ENCODE measurements at places on chromosomes 7 and 10.

- no peak for DNase-seq
Observed at GRCh38 chr10:126969310-126969709, 64.1 kb downstream of the DOCK1 start.

GRCh38 chr7:47779341-47779771 lies 168.9 kb downstream of the PKD1L1 start:
- no peak for DNase-seq

GRCh38 chr10:96708456-96708855 lies 11.9 kb downstream of the PIK3AP1 start:
- no peak for DNase-seq

- no peak for DNase-seq
Observed at GRCh38 chr10:63965846-63966245, 444.6 kb downstream of the REEP3 start.

DNA sequence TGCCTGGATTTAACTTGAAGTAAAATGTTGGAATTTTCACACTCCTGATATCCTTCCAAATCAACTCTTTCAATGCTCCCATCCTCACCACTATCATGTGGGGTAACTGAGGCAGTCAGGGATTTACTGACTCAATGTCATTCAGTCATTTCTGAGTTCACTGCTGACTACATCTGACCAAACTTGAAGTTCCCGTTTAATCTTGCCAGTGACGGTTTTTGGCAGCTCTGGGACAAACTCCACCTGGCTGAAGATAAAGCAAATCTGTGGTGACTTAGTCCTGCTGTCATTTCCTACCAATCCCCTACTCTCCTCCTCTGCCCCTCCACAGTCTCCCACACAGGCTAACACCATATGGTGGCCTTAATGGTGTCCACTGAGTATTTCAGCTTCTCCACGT lies 22.7 kb upstream of the ACSM6 start:
- DNase-seq, result no peak

DNA sequence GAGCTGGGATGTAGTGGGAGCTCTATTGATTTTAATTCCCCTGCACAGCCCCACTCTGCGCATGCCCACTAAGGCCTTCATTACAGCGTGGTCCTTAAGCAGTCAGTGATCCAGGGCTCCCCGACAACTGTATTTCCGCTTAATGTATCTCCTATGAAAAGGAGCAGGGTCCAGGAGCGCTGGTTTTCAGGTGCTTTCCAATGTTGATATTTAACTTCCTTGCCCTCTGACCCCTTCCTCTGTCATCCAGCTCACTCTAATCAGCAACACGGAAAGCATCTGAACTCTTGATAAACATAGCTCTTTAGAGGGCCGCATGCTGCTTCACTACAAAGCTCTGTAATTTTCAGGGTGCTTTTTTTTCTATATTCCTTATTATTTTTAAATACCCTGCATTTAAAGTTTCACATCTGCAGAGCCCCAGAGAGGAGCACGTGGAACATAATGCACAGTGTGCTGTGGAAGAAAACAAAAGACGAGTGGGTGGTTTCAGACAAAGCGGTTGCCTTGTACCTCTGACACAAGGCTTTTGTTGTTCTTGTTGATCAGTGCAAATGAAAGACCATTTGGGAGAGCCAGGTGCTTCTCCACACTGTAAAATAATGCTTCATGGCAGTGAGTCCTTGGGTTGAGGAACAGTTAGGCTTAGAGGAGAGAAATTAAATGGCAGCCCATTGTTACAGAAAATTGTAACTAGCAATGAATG lies 465.9 kb upstream of the CELF2 start:
- DNase-seq, result no peak

DNA sequence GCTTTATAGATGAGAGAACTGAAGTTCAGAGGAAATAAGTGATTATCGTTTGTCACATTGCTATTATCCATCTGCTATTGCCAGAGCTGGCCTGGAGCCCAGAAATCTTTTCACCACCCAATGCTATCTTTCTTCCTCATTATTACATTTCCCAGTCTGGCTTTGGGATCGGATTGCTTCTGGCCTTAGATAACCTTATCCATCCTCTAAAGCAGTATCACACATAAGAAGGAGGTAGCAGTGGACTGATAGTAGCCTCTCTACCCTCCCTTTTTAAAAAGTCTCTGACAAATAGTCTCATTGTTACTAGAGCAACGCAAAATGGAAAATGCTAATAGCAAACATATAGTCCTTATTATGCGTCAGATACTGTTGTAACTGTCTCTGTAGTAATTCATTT lies 1.3 kb upstream of the CLDN12 start:
- no peak for DNase-seq

DNA sequence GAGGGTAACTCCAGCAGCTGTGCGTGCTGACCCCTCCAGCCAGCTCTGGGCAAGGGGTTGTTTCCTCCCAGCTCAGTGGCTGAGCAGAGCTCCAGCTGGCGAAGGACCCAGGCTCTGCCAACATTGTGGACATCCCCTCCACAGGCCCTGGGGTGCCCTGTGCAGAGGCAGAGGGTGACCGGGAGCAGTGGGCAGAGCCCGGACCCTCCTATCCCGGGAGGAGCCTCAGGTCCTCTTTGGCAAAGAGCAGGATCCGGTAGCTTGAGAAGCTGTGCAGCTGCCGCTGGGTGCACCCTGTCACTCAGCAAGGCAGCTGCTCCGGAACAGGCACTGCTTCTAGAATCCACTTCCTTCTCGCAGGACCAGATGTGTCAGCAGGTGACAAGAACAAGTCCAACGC lies 175.9 kb downstream of the EBF3 start:
- DNase-seq, result no peak

- no peak for DNase-seq
Observed at GRCh38 chr10:127943336-127943910, 36.5 kb downstream of the PTPRE start.
